ENCODE measurements at places on chromosomes 7 and 10.

GRCh38 chr7:80453699-80454340 lies 58.0 kb downstream of the GNAT3 start:
- no peak for DNase-seq

DNA sequence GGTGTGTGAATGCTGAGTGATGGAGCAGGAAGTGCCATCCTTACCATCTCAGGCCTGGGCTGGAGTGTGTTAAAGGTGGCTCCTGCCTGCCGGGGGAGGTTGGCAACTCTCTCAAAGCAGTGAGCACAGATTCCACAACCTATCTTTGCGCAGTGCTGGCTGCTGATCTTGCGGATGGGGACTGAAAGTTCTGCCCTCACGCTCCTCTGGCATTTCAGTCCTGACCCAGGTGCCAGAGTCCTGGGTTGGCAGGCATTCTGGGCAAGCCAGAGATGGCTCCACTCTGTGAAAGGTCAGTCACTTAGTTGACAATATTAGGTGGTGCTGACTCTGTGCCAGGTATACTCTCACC lies 315.5 kb downstream of the RPS24 start:
- DNase-seq = no peak

GRCh38 chr7:82534684-82535083 lies 91.1 kb upstream of the CACNA2D1 start:
- no peak for DNase-seq

DNA sequence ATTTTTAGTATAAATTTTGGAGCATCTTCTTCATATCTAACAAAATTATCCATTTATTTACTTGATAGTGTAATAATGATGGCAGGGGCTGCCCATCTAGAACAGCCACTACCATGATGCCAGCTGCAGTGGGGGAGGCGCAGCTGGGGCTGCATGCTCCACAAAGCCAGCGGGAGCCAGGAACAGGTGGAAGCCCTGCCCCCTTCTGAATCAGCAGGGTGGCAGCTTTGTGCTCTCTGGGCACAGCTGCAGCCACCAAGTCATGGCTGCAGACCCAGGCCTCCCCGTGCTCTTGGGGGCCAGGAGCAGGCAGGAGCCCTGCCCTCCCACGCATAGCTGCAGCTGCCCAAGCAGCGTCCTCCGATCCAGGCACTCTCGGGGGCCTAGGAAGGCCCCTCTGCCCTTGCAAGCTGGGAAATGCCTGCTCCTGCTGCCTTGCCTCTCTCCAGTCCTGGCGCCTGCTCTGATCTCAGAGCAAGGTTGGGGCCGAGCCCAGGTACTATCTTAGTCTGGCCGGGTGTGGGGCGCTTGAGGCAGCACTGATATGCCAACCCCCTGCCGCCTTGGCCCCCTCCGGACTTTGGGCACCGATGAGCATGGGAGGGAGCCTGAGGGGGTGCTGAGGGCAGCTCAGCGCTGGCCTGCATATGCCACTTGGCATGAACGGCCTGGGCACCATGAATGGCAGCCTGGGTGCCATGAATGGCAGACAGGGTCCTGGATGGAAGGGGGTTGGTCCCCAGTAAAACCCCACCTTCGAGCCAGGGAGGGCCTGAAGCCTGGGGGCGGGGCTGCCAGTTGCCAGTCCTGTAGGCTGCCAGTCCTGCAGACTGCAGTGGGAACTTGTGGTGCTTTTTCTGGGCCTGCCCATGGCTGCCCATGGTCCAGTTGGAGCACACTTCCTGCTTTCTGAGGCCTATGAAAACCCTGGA lies 1110.8 kb upstream of the POT1 start:
- DNase-seq = no peak

- no peak for DNase-seq
Observed at GRCh38 chr7:47908720-47909119, 39.5 kb downstream of the PKD1L1 start.

DNA sequence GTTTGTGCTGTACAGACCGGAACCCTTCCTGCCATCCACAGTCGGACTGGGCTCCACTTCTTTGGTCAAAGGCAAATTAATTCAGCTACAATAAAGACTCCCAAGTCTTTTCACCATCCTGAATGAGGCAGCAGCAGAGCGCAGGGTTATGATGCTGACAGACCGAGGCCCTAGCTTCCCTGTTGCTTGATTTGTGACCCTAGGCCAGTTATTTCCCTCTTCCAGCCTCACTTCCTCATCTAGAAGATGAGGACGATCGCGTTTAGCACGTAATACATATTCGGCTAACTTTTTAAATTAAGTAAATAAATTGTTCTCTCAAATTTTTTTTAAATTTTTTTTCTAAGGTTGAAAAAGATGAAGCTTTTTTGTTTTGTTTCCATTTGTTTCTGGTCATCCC lies 18.1 kb downstream of the ADRB1 start:
- DNase-seq = no peak

GRCh38 chr10:6743291-6743849 lies 163.3 kb upstream of the PRKCQ start:
- DNase-seq = no peak

- DNase-seq = no peak
Observed at GRCh38 chr10:78471723-78472550, 438.3 kb downstream of the RPS24 start.

DNA sequence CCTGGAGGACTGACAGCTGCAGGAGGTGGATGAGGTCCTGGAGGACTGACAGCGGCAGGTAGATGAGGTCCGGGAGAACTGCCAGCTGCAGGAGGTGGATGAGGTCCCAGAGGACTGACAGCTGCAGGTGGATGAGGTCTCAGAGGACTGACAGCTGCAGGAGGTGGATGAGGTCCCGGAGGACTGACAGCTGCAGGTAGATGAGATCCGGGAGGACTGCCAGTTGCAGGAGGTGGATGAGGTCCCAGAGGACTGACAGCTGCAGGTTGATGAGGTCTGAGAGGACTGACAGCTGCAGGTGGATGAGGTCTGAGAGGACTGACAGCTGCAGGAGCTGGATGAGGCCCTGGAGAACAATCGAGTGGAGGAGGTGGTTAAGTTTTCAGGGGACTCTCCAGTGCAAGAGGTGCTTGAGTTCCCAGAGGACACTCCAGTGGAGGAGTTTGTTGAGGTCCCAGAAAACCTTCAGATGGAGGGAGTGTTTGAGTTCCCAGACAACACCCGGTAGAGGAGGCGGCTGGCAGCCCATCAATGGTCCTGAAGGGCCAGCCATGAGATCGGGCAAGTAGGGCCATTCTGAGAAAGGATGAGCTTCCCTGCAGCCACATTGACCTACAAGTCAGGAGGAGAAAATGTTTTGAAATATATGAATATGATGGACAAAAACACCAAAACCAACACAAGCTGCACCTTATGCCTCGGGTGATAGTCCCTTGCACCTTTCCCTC lies 4.7 kb upstream of the EIF5AL1 start:
- DNase-seq = no peak

DNA sequence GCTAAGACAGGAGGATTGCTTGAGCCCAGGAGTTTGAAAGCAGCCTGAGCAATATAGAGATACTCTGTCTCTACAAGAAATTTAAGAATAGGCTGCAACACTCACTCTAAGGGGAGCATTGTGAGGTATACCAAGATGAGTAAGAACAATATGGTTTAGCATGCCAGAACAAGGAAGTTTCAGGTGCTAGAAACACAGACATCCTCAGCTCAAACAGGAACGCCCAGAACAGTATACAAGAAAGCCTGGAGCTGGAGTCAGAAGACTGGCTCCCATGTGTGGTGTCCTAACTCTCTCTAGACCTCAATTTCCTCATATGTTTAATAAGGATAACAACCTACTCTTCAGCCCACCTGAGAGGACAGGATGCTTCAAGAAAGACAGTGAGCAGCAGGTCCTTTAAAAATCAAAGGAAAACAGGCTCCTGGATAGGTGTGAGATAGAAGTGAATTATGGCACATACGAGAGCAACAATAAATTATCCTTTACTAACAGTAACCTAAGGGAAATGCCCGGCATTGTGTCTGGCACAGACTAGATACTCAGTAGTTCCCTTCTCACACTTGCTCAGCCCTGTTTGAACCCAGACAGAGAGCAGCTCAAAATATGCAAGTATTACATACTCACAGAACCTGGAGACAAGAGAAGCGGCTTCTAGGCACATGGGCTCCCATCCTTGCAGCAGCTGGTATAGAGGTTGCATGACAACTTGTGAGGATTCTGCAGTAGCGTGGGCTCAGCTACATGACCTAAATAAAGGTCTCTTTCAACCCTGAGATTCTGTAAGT lies 45.4 kb downstream of the KAT6B start:
- no peak for DNase-seq

- DNase-seq = no peak
Observed at GRCh38 chr10:127939786-127940330, 33.0 kb downstream of the PTPRE start.
